ENCODE measurements at places on chromosomes 4 and X. TPM values are rescaled to one million over a fixed set of nuclear protein-coding genes. Genes with fewer than 3 reads are reported as not detected.

Gene RTL3
- total RNA-seq: not detected

DNA sequence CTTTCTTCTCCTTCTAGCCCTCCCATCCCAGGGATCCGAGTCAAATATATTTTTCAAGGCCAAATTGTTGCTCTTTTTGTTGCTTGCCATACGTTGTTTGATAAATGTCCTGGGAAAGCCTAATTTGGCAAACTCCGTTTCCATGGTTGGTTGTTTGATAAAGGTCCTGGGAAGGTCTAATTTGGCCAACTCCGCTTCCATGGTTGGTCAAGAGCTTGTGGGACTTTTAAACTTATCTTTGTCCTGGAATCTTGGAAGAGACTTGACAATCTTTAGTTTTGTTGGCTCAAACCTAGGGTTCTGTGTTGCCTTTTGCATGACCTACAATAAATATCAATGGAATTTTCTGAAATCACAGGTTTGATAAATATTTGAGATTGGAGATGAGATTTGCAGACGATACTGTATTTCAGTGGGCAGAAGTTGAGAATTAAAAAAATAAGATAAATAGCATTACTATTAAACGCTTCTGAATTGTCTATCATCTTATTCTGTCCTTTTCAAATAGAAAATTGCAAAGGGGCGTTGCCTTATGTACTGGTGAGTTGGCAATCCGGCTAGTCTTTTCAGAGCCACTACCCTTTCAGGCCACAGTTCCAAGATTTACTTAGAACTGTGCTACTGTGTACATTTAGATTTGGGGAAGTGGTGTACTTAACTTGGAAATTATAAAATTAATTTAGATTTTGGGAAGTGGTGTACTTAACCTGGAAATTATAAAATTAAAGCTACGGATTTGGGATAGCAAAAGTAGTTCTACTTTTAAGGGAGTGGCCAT is 804 bp downstream of the OSTC start:
- H3K36me3 ChIP-seq: peaks cover 10% of the 10 kb centered on the region
- peak overlapping the region; percentile 98 for H3K4me3 ChIP-seq
- no peaks in the 10 kb centered on the region for H3K27me3 ChIP-seq

- H3K27me3 ChIP-seq: peaks cover 13% of the 10 kb centered on the region
- no peak overlapping the region for H3K27ac ChIP-seq
- no peak overlapping the region for H3K4me3 ChIP-seq
- DNase-seq: no peak
- no peaks in the 10 kb centered on the region for H3K4me1 ChIP-seq
These were observed 48.1 kb downstream of the DCLK2 start for GRCh38 chr4:150126201-150126863.

DNA sequence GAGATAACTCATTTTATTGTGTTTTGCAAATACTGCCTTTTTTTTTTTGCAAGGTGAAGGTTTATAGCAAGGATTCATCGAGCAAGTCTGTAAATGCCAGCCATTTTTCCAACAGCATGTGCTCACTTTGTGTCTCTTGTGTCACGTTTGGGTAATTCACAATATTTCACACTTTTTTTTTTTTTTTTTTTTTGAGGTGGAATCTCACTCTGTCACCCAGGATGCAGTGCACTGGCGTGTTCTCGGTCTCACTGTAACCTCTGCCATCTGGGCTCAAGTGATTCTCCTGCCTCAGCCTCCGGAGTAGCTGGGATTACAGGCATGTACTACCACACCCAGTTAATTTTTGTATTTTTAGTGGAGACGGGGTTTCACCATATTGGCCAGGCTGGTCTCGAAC is 1.9 kb downstream of the RNF4 start:
- peak overlapping the region; percentile 99 for H3K4me3 ChIP-seq
- H3K27ac ChIP-seq: peak overlapping the region; percentile 93
- peak; percentile 38 for DNase-seq
- H3K4me1 ChIP-seq: peaks cover 51% of the 10 kb centered on the region
- H3K36me3 ChIP-seq: peaks cover 61% of the 10 kb centered on the region
